ENCODE measurements at places on chromosomes 12 and 14. TPM values are rescaled to one million over a fixed set of nuclear protein-coding genes. Genes with fewer than 3 reads are reported as not detected.

GRCh38 chr12:51122844-51123243, 39.4 kb upstream of the CSRNP2 start:
- no peak for DNase-seq

DNA sequence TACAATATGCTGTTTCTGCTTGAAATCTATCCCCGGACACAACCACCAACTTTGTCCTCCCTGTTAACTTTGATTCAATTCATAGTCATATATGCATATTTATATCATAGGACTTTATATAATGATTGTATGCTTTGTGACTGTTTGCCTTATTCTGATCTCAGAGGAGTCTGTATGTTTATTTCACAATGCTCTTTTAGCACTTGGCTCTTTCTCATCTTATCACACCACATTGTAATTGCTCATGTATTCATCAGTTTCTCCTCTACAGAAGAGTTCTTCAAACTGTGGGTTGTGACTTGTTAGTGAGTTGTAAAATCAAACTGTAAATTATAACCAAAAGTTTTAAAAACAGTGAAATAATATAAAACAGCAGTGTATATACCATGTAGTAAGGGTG, 21.7 kb upstream of the PPM1A start:
- no peak for DNase-seq

DNA sequence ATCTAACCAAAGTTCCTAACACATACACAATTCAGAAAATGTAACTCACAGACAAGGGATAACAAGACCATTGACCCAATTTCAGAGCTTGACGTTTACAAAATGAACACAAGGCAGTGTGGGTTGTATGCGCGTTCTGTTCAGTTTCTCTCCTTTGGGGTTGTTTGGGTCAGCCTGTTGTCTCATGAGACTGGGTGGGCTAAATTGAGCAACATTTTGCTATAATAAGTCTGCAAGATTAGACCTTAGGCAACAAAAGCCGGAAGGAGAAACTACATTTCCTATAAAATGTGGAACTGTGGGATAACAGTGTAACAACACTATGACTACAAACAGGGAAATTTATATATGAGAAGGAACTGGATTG, 18.8 kb upstream of the LTA4H start:
- no peak for DNase-seq

DNA sequence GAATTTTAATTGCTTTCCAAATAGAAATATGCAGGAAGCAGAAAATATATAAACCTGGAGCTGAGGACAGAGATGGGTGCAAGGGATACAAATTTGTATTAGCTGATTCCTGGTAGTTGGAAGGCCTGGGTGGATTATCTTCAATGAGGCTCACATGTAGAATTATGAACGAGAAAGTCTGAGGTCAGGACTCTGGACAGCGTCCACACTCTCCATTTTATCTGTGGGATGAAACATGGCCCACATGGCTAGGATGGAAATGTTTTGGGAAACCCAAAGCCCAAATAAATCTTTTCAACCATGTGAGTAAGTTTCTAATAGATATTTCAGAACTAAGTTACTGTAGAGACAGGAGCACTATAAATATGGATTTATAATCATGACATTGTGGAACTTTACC, 256.1 kb downstream of the APAF1 start:
- DNase-seq = no peak

- DNase-seq = no peak
Observed at GRCh38 chr12:72337946-72338345, 65.8 kb downstream of the TRHDE start.

Gene KRT80
- 0.20 TPM for total RNA-seq

- DNase-seq = no peak
Observed at GRCh38 chr14:92144708-92145107, 22.9 kb downstream of the CPSF2 start.

Gene RERGL
- total RNA-seq = not detected

GRCh38 chr12:66624806-66625205, 54.1 kb downstream of the GRIP1 start:
- no peak for DNase-seq

Gene KRT76
- total RNA-seq = not detected

Gene ALDH1L2
- total RNA-seq = 1.5 TPM

GRCh38 chr14:71629250-71629649, 303.0 kb upstream of the RGS6 start:
- no peak for DNase-seq

- no peak for DNase-seq
Observed at GRCh38 chr14:80434574-80435321, 223.4 kb upstream of the DIO2 start.

Gene PRB2
- total RNA-seq = not detected

Gene DTD2
- total RNA-seq = 22.2 TPM

DNA sequence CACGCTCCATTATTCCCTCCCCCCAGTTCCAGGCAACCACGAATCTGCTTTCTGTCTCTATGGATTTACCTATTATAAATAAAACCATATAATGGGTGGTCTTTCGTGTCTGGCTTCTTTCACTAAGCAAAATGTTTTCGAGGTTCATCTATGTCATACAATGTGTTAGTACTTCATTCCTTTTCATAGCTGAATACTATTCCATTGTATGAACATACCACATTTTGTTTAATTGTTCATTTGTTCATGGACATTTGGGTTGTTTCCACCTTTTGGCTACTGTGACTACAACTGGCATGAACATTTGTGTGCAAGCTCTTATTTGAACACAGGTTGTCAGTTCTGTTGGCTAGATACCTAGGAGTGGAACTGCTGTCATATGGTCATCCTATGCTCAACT, 12.9 kb upstream of the PAPOLA start:
- DNase-seq = no peak

Gene OR6J1
- total RNA-seq = not detected

- no peak for DNase-seq
Observed at GRCh38 chr12:102351322-102351721, 129.0 kb downstream of the IGF1 start.

GRCh38 chr12:68013181-68013580, 23.9 kb downstream of the IFNG-AS1 start:
- DNase-seq = no peak

DNA sequence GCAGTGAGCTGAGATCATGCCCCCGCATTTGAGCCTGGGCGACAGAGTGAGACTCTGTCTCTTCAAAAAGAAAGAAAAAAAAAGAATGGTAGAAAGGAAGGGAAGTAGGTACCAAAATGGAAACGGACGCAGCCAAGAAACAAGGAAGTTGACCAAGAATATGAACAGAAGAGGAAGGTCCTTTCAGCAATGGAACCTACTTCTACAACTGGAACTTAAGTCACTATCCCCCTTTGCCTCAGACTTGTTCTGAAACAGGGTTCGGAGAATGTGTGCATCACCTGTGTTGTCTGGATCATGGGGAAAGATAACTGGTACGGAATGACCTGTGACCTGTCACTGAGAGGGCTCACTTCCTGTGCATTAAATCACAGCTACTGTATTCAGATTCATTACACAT, 43.9 kb upstream of the RNASE1 start:
- DNase-seq = no peak

- DNase-seq = no peak
Observed at GRCh38 chr14:62626416-62626815, 418.8 kb downstream of the KCNH5 start.

Gene C12orf54
- not detected for total RNA-seq

GRCh38 chr14:86539361-86540070, 1009.6 kb downstream of the FLRT2 start:
- DNase-seq = no peak

DNA sequence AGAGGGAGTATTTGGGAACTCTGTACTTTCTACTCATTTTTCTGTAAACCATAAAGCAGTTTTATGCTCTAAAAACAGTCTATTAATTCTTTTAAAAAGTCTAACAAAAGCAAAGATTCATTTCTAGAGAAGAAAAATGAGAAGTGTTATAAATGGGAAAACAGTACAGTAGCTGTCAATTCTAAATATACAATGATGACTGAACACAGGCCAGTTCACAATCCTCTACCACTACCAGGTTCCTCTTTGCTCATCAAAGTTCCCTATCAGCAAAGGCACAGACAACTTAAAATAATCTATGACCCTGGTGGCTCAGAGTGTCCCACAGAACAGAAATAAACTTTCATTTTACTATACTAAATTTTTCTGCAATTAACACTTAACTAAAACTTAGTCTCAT, 12.5 kb downstream of the NAA25 start:
- DNase-seq = no peak

Gene GLT1D1
- total RNA-seq = 5.7 TPM

Gene TMTC1
- 18.1 TPM for total RNA-seq

DNA sequence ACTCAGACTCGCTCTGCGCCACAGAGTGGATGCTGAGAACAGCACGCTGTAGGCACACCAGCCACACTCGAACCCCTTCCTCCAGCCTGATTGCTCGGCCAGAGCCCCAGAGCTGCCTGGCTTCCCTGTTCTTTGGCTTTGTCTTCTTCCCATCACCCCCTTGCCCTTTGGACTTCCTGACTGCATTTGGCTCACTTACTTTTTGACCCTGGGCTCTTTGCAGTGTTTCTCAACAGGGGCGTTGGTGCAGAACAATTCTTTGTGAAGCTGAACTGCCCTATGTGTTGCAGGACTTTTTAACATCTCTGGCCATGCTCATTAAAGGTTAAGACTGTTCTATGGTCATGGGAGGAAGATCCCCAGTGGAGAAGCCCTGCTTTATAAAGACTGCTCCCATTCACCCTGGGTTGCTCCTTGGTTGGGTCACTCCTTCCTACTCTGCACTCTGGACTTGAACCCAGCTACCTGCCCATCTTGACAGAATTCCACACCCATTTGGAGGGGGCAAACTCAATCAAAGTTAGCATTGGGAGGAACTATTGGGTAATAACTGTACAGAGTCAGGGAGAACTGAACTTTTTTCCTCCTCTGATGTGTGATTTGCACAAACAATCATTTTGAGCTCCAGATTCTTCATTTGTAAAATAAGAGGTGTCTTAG, 127.7 kb upstream of the PLEKHG7 start:
- DNase-seq = no peak
